ENCODE measurements at places on chromosomes 2 and 18.

DNA sequence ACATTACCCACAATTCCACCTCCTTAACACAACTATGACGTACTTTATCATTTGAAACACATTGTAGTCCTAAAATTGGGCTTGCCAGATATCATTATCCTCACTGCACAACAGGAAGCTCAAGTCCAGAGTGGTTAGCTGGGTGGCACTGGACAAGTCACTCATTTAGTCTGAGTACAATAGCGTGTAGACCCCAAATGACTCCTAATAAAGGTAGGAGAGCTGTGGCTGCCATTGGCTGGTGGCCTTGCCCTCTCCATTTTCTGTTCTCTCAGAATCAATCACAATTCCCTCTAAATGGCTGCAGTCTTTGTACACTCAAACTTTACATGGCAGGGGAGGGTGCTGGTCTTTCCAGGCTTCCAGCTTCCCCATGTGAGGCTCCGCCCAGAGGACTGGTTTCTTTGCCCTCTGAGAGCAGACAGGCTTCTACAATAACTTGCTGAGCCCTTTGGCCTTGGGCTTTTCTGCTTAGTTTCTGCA, 11.7 kb downstream of the PSTPIP2 start:
- peak; percentile 85 for DNase-seq

DNA sequence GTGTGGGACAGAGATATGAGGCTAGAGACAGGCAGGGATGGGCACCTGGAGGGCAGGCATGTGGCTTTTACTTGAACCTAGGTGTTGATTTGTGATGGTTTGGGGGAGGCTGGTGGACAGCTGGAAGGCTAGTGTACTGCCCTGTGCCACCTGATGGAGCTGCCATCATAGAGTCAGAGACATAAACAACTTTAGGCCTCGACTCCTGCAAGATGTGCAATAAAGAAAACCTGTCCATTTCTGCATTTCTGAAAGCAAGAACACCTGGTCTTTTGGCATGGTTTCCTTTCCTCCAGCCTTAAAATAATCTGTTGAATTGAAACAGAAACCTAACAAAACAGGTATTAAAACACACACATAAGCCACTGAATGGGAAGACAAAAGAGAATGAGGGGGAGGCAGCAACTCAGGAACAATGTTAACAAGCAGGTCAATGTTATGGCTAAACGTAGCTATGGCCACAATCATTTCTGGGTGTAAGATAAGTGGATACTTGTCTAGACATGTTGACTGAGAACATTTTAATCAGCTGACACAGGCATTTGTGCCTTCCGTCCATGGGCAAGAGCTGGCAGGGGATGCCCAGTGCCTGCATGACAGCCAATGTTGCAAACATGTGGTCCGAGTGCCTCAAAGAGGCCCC, 87.8 kb downstream of the KCTD1 start:
- DNase-seq, result no peak

DNA sequence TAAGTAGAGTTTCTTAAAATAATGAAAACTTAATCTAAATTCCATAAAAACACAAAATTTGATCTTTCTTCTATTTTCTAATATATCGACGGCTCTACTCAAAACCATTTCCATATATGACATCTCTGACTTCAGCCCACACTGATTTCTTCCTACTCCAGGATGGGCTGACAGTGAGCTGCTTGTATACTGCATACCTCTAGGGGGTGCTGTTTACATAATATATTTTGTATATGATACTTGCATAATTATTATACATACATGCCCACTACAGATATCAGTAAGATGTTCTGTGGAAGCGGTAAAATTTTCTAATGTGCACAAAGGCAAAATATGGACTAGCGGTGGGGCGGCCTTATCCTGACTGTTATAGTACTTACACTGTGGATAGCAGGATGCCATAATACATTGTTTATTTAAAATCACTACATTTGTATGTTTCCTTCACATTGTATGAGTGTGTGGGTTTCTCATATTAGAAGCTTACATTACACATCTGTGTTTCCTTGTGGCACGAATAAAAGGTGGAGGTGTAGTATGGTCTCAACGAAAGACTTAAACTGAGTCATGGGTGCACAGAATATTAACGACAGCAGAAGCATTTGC, 66.1 kb upstream of the NXPH2 start:
- DNase-seq, result peak; percentile 17

GRCh38 chr18:10379522-10379921, 74.9 kb upstream of the APCDD1 start:
- DNase-seq, result no peak

DNA sequence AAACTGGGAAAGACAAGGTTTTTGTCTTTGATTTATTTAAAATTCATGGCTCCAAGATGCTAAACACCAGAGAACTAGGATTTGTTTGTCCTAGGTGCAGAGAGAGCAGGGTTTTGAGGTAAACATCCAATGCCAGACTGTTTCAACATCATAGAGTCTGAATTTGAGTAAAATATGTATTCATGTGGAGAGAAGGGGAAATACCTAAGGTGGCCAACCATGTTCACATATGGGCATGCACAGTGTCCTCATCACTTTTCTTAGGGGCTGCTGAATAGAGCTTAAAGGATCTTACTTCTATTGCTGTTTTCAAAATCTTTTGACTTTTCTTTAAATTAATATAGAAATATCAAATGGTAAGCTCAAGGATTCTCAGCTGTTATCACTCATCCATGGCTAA, 287.0 kb upstream of the CCDC68 start:
- no peak for DNase-seq

DNA sequence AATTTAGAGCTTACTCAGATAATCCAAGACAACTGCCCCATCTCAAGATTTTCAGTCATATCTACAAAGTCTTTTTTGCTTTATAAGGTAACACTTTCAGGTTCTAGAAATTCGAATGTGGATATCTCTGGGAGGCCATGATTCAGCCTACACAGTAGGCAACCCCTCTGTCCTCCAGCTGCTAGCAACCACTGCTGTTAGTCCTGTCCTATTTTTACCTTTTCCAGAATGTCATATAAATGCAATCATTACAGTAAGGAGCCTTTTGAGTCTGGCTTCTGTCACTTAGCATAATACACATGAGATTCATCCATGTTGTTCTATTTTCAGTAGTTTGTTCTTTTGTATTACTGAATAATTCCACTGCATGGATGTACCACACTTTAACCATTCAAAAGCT, 28.5 kb upstream of the MARCHF7 start:
- no peak for DNase-seq

DNA sequence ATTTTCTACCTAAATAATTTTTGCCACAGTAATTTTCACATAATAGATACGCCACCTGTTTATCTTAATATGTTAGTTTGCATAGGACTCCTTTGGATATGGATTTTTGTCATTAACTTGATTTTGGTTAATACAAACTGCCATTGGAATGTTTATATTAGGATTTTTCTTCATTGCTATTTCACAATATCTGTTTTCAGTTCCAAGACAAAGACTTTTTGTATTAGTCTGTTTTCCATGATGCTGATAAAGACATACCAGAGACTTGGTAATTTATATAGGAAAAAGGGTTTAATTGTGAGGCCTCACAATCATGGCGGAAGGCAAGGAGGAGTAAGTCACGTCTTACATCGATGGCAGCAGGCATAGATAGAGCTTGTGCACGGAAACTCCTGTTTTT, 503.1 kb upstream of the TMEFF2 start:
- DNase-seq, result no peak
